ENCODE measurements at places on chromosomes 3 and 15. TPM values are rescaled to one million over a fixed set of nuclear protein-coding genes. Genes with fewer than 3 reads are reported as not detected.

TTLL3 gene
- 2.3 TPM for polyA plus RNA-seq

C2CD4A gene
- 0.28 TPM for polyA plus RNA-seq

GPR15 gene
- 72.4 TPM for polyA plus RNA-seq

CHRNA5 gene
- polyA plus RNA-seq = 0.08 TPM

SPRED1 gene
- not detected for polyA plus RNA-seq

AHSG gene
- not detected for polyA plus RNA-seq

NCBP2 gene
- 69.6 TPM for polyA plus RNA-seq

MORC1 gene
- polyA plus RNA-seq = not detected

TIMP4 gene
- polyA plus RNA-seq = not detected

SLC22A13 gene
- 0.22 TPM for polyA plus RNA-seq

VILL gene
- 15.5 TPM for polyA plus RNA-seq

ALDH1A3 gene
- not detected for polyA plus RNA-seq

CFAP20DC gene
- polyA plus RNA-seq = 0.45 TPM

COL6A5 gene
- polyA plus RNA-seq = not detected

ACKR4 gene
- 0.16 TPM for polyA plus RNA-seq

OSBPL10 gene
- polyA plus RNA-seq = not detected

SLC6A11 gene
- polyA plus RNA-seq = not detected

SUSD5 gene
- polyA plus RNA-seq = 0.25 TPM

SPTSSB gene
- 0.10 TPM for polyA plus RNA-seq

ZNF660 gene
- polyA plus RNA-seq = 0.83 TPM

TBL1XR1 gene
- 34.1 TPM for polyA plus RNA-seq

CD200R1 gene
- polyA plus RNA-seq = 3.9 TPM

ZCWPW2 gene
- 0.70 TPM for polyA plus RNA-seq

PLA1A gene
- 0.18 TPM for polyA plus RNA-seq

CYP8B1 gene
- not detected for polyA plus RNA-seq

GHSR gene
- not detected for polyA plus RNA-seq

FBXW12 gene
- polyA plus RNA-seq = not detected

TGFBR2 gene
- polyA plus RNA-seq = 35.8 TPM

SPG21 gene
- polyA plus RNA-seq = 126 TPM

MEGF11 gene
- 0.29 TPM for polyA plus RNA-seq

HTR3E gene
- polyA plus RNA-seq = not detected

GUCA1C gene
- polyA plus RNA-seq = not detected

CLK3 gene
- 75.4 TPM for polyA plus RNA-seq

LYZL4 gene
- not detected for polyA plus RNA-seq

BOC gene
- not detected for polyA plus RNA-seq

DPPA2 gene
- not detected for polyA plus RNA-seq

SLC2A2 gene
- polyA plus RNA-seq = not detected

BFSP2 gene
- 20.4 TPM for polyA plus RNA-seq

GALNT15 gene
- polyA plus RNA-seq = not detected

NUP210 gene
- polyA plus RNA-seq = 45.4 TPM

CIB2 gene
- 0.94 TPM for polyA plus RNA-seq

TRPM1 gene
- polyA plus RNA-seq = not detected

CHL1 gene
- not detected for polyA plus RNA-seq

OR5K2 gene
- polyA plus RNA-seq = not detected

SLC22A14 gene
- not detected for polyA plus RNA-seq

RTP1 gene
- polyA plus RNA-seq = not detected

PIERCE2 gene
- not detected for polyA plus RNA-seq

ANP32A gene
- polyA plus RNA-seq = 104 TPM

CHRM5 gene
- not detected for polyA plus RNA-seq

IGDCC3 gene
- polyA plus RNA-seq = not detected

TEX55 gene
- not detected for polyA plus RNA-seq

C15orf40 gene
- polyA plus RNA-seq = 46.4 TPM

GJD2 gene
- not detected for polyA plus RNA-seq

NDN gene
- polyA plus RNA-seq = 1.1 TPM

LTF gene
- not detected for polyA plus RNA-seq

GNAT1 gene
- polyA plus RNA-seq = not detected

PLSCR5 gene
- not detected for polyA plus RNA-seq
